Spinal cord (tissue), 10 donors: ENCODE measurements at places on chromosomes 4 and X.

GRCh38 chr4:82268050-82268825, 105.6 kb downstream of the HNRNPD start:
- no peak overlapping the region for H3K4me3 ChIP-seq
- no peaks in the 10 kb centered on the region for H3K36me3 ChIP-seq
- peak; percentile 61 for DNase-seq
- no peaks in the 10 kb centered on the region for H3K4me1 ChIP-seq
- H3K27me3 ChIP-seq, result no peaks in the 10 kb centered on the region

- H3K27ac ChIP-seq, result no peak overlapping the region
- H3K4me1 ChIP-seq, result no peaks in the 10 kb centered on the region
- no peaks in the 10 kb centered on the region for H3K27me3 ChIP-seq
- H3K36me3 ChIP-seq, result no peaks in the 10 kb centered on the region
- DNase-seq, result no peak
These were observed 30.1 kb upstream of the CFAP299 start for GRCh38 chr4:80305466-80305865.

GRCh38 chr4:188041721-188042120, 46.1 kb downstream of the ZFP42 start:
- H3K4me1 ChIP-seq, result no peaks in the 10 kb centered on the region
- H3K27me3 ChIP-seq, result no peaks in the 10 kb centered on the region
- DNase-seq, result no peak
- no peak overlapping the region for H3K27ac ChIP-seq

DNA sequence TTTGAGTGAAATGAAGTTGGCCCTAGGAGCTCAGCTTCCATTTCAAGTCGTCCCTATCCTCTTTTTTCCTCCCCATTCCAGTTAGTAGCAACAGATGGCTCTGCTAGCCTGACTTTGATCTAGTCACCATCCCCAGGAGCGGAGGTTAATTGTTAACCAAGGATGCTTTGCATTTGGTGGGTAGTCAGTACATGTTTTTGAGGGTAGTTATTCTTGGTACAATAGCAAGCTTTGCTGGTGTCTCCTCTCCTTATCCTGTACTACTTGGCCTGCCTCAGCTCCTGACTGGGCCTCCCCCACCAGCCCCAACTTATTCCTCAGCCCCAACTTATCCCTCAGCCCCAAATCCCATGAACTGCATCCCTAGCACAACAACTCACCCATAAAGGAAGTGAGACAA, 14.8 kb upstream of the RTL5 start:
- H3K4me3 ChIP-seq, result no peak overlapping the region
- H3K4me1 ChIP-seq, result peaks cover 10% of the 10 kb centered on the region
- no peak for DNase-seq
- peaks cover 21% of the 10 kb centered on the region for H3K27me3 ChIP-seq
- no peaks in the 10 kb centered on the region for H3K36me3 ChIP-seq
- no peak overlapping the region for H3K27ac ChIP-seq

GRCh38 chr4:19227701-19228100, 1024.0 kb upstream of the SLIT2 start:
- no peak overlapping the region for H3K27ac ChIP-seq
- DNase-seq, result no peak
- H3K4me1 ChIP-seq, result no peaks in the 10 kb centered on the region
- no peaks in the 10 kb centered on the region for H3K27me3 ChIP-seq
- H3K4me3 ChIP-seq, result no peak overlapping the region
- no peaks in the 10 kb centered on the region for H3K36me3 ChIP-seq

DNA sequence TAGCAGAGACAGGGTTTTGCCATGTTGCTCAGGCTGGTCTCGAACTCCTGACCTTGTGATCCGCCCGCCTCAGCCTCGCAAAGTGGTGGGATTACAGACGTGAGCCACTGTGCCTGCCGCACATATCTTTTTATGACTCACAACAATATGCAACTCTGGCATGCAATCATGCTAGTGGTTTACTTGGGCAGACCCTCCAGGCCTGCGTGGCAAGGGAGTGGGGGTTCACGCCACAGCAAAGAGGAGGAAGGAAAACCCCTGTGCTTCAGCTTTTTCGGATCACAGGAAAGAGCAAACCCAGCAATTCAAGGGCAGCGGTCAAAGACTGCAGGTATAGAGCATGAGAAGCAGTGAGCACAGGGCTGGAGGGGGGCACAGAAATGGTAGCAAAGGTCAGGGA, 48.3 kb upstream of the CD99 start:
- H3K4me1 ChIP-seq, result no peaks in the 10 kb centered on the region
- DNase-seq, result no peak
- H3K36me3 ChIP-seq, result no peaks in the 10 kb centered on the region
- no peak overlapping the region for H3K27ac ChIP-seq
- no peaks in the 10 kb centered on the region for H3K27me3 ChIP-seq
- no peak overlapping the region for H3K4me3 ChIP-seq

DNA sequence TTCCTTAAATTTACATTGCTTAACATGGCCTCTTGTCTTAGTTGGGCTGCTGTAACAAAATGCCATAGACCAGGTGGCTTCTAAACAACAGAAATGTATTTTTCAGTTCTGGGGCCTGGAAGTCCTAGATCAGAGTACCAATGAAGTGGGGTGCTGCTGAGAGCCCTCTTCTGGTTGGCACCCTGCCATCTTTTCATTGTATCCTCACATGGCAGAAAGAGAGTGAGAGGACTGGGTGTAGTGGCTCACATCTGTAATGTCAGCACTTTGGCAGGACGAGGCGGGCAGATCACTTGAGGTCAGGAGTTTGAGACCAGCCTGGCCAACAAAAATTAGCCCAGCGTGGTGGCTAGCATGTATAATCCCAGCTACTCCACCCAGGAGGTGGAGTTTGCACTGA, 12.0 kb upstream of the KLB start:
- H3K4me3 ChIP-seq, result no peak overlapping the region
- H3K27ac ChIP-seq, result no peak overlapping the region
- no peak for DNase-seq
- H3K36me3 ChIP-seq, result no peaks in the 10 kb centered on the region

- H3K4me3 ChIP-seq, result no peak overlapping the region
- no peaks in the 10 kb centered on the region for H3K27me3 ChIP-seq
- peaks cover 30% of the 10 kb centered on the region for H3K36me3 ChIP-seq
- DNase-seq, result no peak
- peaks cover 3% of the 10 kb centered on the region for H3K4me1 ChIP-seq
These were observed 19.3 kb downstream of the DCTD start for GRCh38 chr4:182897601-182898478.

- H3K4me3 ChIP-seq, result no peak overlapping the region
- DNase-seq, result no peak
- H3K4me1 ChIP-seq, result no peaks in the 10 kb centered on the region
- H3K27ac ChIP-seq, result no peak overlapping the region
- H3K27me3 ChIP-seq, result peaks cover 19% of the 10 kb centered on the region
These were observed 55.7 kb upstream of the IQSEC2 start for GRCh38 chrX:53337101-53337500.

- H3K36me3 ChIP-seq, result peaks cover 2% of the 10 kb centered on the region
- H3K4me1 ChIP-seq, result peaks cover 21% of the 10 kb centered on the region
- no peak for DNase-seq
These were observed 1.4 kb downstream of the SLC16A2 start for GRCh38 chrX:74422576-74423288.

DNA sequence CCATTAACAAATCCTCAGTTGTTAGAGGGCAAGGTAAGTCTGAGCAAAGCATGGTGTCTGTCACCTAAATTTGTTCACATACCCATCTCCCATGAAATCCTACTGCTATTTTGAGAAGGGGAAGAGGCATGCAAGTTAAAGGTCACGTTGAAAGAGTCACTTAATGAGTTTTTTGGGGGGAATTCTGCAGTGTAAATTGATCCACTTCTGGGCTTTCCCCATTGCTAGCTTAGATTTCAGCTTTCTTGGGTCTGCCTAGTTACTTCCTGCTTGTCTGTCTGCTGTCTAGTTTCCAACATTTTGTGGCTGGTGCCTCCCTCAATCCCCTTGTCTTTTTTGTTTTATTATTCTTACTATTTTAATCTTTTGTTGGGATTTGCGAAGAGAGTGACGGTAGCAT, 32.0 kb downstream of the CEP135 start:
- H3K27ac ChIP-seq, result no peak overlapping the region
- no peaks in the 10 kb centered on the region for H3K4me1 ChIP-seq
- H3K4me3 ChIP-seq, result no peak overlapping the region
- no peaks in the 10 kb centered on the region for H3K27me3 ChIP-seq

- DNase-seq, result no peak
- peaks cover 4% of the 10 kb centered on the region for H3K4me1 ChIP-seq
- H3K4me3 ChIP-seq, result no peak overlapping the region
- H3K27ac ChIP-seq, result no peak overlapping the region
- H3K36me3 ChIP-seq, result no peaks in the 10 kb centered on the region
- no peaks in the 10 kb centered on the region for H3K27me3 ChIP-seq
These were observed 8.8 kb downstream of the CHST7 start for GRCh38 chrX:46582325-46582724.

GRCh38 chr4:54657185-54657550, 589 bp upstream of the KIT start:
- H3K36me3 ChIP-seq, result no peaks in the 10 kb centered on the region
- H3K4me1 ChIP-seq, result peaks cover 34% of the 10 kb centered on the region
- H3K4me3 ChIP-seq, result peak overlapping the region; percentile 48
- peaks cover 18% of the 10 kb centered on the region for H3K27me3 ChIP-seq
- DNase-seq, result peak; percentile 49
- H3K27ac ChIP-seq, result no peak overlapping the region

- peaks cover 62% of the 10 kb centered on the region for H3K36me3 ChIP-seq
- DNase-seq, result no peak
- H3K27me3 ChIP-seq, result no peaks in the 10 kb centered on the region
- H3K27ac ChIP-seq, result no peak overlapping the region
These were observed 33.4 kb upstream of the SPON2 start for GRCh38 chr4:1205586-1206298.

DNA sequence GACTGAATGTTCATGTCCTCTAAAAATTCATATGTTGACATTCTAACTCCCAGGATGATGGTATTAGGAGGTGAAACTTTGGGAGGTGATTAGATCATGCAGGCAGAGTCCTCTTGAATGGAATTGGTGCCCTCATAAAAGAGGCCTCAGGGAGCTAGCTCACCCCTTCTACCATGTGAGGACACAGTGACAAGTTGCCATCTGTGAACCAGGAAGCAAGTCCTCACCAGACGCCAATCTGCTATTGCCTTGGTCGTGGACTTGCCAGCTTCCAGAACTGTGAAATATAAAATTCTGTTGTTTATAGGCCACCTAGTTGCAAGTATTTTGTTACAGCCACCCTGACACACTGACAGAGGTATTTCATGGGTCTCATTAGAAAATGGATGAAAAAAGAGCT, 28.5 kb upstream of the LONRF3 start:
- no peak overlapping the region for H3K27ac ChIP-seq
- no peak overlapping the region for H3K4me3 ChIP-seq
- DNase-seq, result no peak
- no peaks in the 10 kb centered on the region for H3K36me3 ChIP-seq
- no peaks in the 10 kb centered on the region for H3K27me3 ChIP-seq

- H3K36me3 ChIP-seq, result no peaks in the 10 kb centered on the region
- H3K27ac ChIP-seq, result no peak overlapping the region
- H3K4me1 ChIP-seq, result peaks cover 4% of the 10 kb centered on the region
These were observed 17.5 kb downstream of the TRAPPC2 start for GRCh38 chrX:13716905-13717304.

DNA sequence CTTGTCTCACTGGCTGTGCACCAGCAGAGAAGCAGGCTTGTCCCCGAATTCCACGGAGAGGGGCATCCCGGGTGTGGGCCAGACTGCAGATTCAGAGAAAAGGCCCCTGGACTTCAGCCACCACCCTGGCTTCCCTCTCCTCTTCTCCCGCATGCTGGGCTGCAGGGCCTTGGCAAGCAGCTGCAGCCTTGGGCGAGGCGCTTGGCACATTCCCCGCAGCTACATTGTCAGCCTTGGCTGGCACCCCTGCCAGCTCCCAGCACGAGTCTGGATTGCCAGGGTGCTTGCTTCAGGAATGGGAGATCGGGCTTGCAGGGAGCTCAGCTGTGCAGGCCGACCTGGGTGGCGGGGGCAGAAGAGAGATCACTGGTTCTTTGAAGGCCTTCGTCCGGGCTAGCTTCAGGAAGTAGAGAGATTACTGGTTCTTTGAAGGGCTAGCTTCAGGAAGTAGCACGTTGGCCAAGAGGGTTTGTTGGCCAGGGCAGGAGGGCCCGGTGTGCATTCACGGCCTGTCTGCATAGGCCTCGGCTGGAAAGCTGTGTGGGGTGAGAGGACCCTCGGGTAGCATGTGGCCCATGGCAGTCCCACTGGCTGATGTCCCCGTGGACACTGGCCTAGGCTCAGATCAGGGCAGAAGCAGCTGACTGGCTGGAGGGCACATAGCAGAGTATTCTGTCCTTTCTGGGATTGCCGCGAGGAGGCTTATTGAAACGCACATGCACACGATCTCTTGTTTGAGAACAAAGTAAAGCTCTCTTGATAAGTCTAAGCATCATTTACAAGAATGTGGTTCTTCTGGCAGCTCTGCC, 2.7 kb downstream of the ABCD1 start:
- H3K4me3 ChIP-seq, result no peak overlapping the region
- no peaks in the 10 kb centered on the region for H3K27me3 ChIP-seq
- H3K4me1 ChIP-seq, result peaks cover 58% of the 10 kb centered on the region
- H3K36me3 ChIP-seq, result peaks cover 16% of the 10 kb centered on the region
- H3K27ac ChIP-seq, result peak overlapping the region; percentile 73

- H3K36me3 ChIP-seq, result peaks cover 89% of the 10 kb centered on the region
- no peak overlapping the region for H3K4me3 ChIP-seq
- no peak overlapping the region for H3K27ac ChIP-seq
- peaks cover 47% of the 10 kb centered on the region for H3K4me1 ChIP-seq
These were observed 10.6 kb downstream of the UVSSA start for GRCh38 chr4:1357356-1358248.

- H3K4me1 ChIP-seq, result no peaks in the 10 kb centered on the region
- no peaks in the 10 kb centered on the region for H3K27me3 ChIP-seq
- no peak for DNase-seq
- no peak overlapping the region for H3K27ac ChIP-seq
- H3K4me3 ChIP-seq, result no peak overlapping the region
- H3K36me3 ChIP-seq, result no peaks in the 10 kb centered on the region
These were observed 8.8 kb downstream of the ADAM29 start for GRCh38 chr4:174926958-174927357.

DNA sequence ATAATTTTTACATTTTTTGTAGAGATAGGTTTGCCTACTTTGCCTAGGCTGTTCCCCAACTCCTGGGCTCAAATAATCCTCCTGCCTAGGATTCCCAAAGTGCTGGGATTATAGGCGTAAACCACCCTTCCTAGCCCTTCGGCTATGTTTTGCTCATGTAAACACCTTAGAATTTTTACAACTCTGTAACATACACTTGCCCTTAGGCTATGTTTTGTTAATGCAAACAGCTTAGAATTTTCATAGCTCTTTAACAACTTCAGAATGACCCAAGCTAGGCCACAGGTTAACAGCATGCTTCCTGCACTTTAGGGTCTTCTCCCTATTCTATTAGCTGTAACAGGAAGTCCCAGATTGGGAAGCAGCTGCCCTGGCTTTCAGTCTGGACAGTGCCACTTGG, 24.2 kb downstream of the KLHL15 start:
- no peak overlapping the region for H3K27ac ChIP-seq
- H3K36me3 ChIP-seq, result no peaks in the 10 kb centered on the region
- no peak for DNase-seq
- no peaks in the 10 kb centered on the region for H3K4me1 ChIP-seq
- peaks cover 6% of the 10 kb centered on the region for H3K27me3 ChIP-seq
- no peak overlapping the region for H3K4me3 ChIP-seq

DNA sequence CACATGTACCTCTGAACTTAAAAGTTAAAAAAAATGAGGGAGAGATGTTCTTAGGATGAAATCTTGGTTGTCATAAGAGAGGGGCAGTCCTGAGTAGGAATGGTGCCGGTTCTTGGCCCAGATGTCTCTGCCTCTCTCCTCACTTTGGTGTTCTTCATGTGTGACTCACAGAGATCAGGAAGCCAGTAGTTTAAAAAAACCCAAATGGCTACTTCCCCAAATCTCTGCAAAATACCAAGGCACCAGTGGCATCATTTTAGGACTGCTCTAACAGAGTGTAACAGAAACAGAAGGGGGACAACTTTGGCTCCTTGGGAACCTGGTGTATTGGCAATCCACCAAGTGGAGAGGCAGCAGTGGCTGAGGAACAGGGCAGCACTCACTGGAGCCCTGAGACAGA, 116.8 kb downstream of the SCD5 start:
- no peaks in the 10 kb centered on the region for H3K4me1 ChIP-seq
- DNase-seq, result no peak
- no peaks in the 10 kb centered on the region for H3K27me3 ChIP-seq
- peaks cover 14% of the 10 kb centered on the region for H3K36me3 ChIP-seq
